Bronchial epithelial cell (primary cell): ENCODE measurements at places on chromosomes 6 and 20. TPM values are rescaled to one million over a fixed set of nuclear protein-coding genes. Genes with fewer than 3 reads are reported as not detected.

GRCh38 chr6:116557893-116558292 lies 4.3 kb downstream of the CALHM4 start:
- DNase-seq: peak; percentile 99

GRCh38 chr20:35893942-35894341 lies 60.4 kb downstream of the SCAND1 start:
- no peak for DNase-seq

- no peak for DNase-seq
Measured at GRCh38 chr20:4369119-4369797, 352.5 kb upstream of the PRND start.

DNA sequence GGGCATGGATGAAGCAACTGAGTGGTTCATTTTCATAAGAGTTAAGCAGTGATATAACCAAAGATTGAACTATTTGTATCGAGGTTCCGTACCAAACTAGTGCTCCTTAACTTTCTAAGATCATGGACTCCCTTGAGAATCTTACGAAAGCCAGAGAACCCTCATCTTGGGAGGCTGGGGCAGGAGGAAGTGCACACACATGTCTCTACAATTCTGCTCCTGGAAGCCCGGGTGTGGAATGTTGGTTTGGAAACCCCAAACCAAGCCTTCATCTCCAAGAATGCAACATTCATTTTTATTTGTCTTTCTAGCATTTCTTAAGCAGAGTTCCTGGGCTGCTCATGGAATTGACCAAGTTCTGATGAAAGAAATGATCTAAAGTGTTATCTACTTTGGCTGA lies 250.5 kb upstream of the PRND start:
- no peak for DNase-seq

- no peak for DNase-seq
Measured at GRCh38 chr6:112113431-112113830, 26.0 kb downstream of the FAM229B start.

DNA sequence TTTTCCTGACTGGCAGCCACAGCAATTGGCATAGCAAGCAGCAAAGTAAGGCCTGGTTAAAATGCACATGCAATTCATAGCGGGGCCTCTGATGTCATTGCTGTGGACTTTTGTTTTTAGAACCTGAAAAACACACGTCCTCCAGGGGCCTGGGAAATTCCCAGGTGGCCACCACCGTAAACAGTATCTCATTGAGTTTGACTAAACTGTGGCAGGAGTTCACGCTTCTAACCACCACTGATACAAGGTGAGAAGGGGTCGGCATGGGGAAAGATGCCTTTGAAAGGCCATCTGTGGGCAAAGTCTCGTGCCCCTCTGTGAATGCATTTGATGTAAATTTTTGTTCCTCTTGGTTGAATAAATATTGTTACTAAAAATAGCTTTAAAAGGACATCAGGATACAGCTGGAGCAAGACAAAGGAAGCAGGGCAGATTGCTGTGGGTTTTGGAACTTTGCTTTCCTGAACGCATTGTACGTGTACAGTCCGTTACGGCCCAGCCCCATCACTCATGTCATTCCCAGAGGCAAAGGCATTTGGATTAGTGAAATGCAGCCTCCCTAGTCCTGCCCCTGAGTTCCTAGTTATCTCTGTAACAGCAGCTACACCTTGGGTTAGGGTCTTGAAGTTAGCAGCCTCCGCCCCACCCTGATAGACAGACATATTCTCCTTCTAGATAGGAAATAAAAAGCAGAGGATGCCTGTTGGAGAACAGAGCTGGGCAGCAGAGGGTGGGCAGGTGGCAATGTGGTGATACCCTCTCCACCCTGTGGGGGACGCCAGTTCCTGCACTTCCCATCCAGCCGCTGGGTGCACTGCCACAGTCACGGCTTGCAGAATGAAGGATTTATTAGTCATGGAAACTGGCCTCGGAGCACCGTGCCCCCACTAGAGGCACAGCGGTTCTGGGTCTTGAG lies 80.3 kb downstream of the ZDHHC14 start:
- no peak for DNase-seq

GRCh38 chr6:142566628-142567396 lies 265.0 kb downstream of the ADGRG6 start:
- DNase-seq: peak; percentile 58

GRCh38 chr6:151551223-151551857 lies 57.5 kb downstream of the CCDC170 start:
- DNase-seq: no peak

DNA sequence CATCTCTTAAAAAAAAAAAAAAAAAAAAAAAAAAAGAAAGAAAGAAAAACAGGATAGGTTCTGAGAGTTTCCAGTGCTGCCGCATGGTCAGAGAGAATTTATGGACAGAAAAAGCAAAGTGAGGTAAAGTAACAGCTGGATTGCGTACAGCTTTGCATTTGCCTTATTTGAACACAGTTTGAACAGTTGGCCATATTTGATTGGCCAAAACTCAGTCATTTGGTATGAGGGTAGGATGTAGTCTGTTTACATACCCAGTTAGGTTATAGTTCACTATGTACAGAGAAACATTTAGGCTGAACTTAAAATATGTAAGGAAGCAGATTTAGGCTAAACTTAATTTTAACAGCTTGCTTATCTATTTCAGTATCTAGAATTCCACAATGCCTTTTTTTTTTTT lies 17.5 kb upstream of the L3MBTL1 start:
- DNase-seq: no peak

DNA sequence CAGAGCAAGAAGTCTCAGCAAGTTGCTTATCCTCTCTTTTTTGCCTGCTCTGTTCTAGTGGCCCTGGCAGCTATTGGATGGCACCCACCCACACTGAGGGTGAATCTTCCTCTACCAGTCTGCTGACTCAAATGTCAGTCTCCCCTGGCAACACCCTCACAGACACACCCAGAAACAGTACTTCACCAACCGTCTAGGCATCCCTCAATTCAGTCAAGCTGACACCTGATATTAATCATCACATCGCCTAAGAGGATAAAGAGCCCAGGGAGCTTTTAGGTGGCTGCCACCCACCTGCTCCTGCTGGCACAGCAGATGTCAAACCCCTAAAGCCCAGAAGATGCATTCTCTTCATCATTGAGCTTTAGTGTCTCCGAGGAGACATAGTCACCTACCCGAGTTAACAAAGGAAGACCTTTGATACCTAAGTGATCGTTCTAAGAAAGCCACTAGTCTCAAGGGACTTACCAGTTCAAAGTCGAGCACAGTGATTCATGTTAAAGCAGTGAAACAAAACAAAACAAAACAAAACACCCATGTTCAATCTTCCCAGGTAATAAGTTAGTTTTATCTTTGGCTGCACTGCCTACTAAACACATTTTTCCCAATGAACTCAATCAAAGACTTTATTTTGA lies 97.7 kb upstream of the KCNQ5 start:
- peak; percentile 58 for DNase-seq

- no peak for DNase-seq
Measured at GRCh38 chr6:112235956-112236355, 18.4 kb downstream of the LAMA4 start.

- no peak for DNase-seq
Measured at GRCh38 chr6:106677282-106677681, 47.9 kb downstream of the QRSL1 start.

DNA sequence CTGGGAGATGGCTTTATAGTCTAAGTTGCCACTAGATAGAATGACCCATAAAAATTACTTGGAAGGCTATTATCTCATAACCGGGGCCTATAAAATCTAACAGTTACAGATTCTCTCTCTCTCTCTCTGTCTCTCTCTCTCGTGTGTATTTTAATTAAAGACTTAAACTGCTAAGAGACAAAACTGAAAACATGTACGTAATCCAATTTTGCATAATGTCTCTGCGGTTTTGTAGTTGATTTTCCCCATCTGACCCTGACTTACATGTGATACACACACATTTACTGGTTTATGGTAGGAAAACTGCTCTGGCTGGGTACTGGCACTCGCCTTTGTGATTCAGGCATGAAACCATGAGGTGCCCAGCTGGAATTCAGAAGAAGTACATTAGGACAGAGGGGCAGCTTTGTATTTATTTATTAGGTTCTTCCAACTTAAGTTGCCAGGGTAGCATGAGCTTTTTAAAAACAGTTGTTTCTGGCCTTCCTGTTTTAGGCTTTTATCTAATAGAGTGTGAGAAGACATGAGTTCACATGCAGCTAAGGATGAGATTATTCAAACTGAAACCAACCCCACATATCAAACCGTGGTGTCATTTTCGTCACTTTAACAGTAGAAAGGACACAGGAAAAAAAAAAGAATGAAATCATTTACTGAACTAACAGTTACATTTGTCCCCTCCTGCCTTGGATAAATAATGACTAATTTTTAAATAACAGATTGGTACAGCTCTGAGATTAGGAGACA lies 182.5 kb downstream of the GMPR start:
- DNase-seq: no peak

DNA sequence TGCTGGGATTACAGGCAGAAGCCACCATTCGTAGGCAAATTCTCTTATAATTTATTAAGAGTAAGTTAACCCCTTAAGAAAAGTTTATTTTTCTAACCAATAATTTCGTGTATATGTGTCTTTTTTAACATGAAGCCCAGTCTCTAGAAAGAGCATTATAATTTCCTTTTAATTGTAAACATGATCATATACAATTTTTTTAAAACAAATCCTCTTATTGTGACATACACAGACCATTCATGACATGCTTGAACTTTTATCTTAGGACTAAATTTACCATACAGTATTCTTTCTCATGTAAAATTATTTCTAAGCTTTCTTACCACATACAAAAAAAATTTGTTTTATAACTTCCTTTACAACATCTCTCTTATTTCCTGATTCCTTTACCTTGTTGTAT lies 6.7 kb downstream of the ACOT13 start:
- DNase-seq: no peak

DNA sequence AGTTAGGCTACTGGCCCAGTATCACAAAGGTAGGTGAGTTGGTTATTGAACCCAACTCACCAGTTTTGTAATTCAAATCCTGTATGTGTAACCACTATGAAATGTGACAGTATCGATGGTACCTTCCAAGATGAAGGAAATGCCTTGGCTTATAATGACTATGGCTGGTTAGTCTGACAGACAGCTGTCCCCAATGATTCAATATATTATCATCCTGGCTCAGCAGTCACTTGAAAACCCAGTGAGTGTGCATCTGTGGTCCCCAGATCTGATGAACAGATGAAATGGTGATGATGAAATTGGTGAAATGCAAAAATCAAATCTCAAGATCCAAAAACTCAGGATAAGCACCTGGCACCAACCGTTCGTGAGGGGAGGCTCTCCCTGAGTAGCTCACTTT lies 54.8 kb downstream of the TNFRSF21 start:
- peak; percentile 26 for DNase-seq

GRCh38 chr20:47355489-47356219 lies 845 bp downstream of the ZMYND8 start:
- no peak for DNase-seq

DNA sequence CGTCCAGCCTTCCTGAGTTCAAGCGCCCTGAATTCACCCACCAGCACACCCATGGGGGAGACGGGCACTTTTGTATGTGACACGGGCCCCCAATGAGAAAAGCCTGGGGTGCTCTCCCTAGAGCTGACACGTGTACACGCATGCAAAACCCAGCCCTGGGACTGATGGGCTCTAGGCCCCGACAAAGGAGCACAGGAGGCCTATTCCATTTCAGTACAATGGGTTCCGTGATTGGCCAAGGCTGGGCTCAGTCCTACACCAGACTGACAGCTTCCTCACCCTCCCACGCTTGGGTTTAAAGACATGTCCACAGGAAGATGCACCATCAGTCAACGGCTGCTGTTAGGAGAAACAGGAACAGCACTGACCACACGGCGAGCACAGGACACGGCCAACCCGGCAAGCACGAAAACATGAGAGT lies 8.8 kb downstream of the ZBTB46 start:
- no peak for DNase-seq

DNA sequence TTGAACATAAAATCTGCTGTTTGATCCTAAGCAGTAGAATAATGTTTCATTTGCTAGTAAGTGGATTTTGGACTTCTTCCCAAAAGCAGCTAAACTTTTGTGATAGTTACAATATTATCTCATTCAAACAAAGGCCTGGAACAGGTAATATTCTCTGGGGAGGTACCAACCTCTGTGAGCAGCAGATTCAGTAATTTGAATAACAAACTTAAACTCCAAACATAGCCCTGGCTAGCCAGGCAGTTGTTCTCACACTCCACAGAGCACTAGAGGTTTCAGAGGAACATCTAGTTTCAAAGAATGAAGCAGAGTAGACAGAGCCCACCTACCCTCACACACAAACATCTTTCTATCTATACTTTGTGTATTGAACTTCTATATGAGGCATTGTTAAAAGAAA lies 40.9 kb downstream of the LGSN start:
- no peak for DNase-seq

DNA sequence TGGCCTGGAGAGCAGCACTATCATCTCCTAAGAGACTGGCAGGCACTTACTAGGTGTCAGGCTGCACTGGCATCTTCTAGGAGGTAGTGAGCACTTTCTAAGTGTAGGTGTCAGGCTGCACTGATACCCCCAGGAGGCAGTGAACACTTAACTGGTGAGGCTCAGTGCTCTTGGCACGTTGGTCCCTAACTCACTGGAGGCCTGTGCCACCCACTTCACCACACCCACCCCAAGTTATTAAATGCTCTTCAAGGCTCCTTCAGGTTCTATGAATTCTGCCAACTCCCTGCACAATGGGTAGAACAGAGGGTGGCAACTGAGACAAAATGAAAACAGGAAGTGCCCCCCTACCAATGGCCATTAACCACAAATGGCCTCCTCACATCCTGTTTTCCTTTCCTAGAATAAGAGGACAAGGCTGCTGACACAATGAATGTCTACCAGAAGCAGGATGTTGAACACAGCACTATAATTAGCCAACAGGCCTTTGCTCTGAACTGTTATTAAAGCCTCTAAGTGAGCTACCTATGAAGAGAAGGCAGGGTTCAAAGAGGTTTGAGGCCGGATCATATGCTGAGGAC lies 29.4 kb downstream of the NCOA5 start:
- no peak for DNase-seq

GRCh38 chr6:82371799-82372546 lies 8.4 kb downstream of the TPBG start:
- peak; percentile 60 for DNase-seq

GRCh38 chr20:59149678-59150504 lies 13.7 kb upstream of the ZNF831 start:
- no peak for DNase-seq

The EBF4 gene
- total RNA-seq: 0.64 and 1.3 TPM in 2 replicates

The ASCC3 gene
- 52.7 and 64.1 TPM in 2 replicates for total RNA-seq

The RBPJL gene
- not detected in 2 replicates for total RNA-seq

The TMEM74B gene
- 0.38 TPM in 1 of 2 replicates, not detected in the other for total RNA-seq

The C6orf163 gene
- total RNA-seq: 1.6 and 3.1 TPM in 2 replicates

The PRRT1 gene
- not detected in 2 replicates for total RNA-seq

The EYA4 gene
- 9.7 and 13.1 TPM in 2 replicates for total RNA-seq

The PPIL6 gene
- total RNA-seq: 8.4 and 9.3 TPM in 2 replicates

The RIPK1 gene
- 12.6 and 17.4 TPM in 2 replicates for total RNA-seq

The KCNK17 gene
- not detected in 2 replicates for total RNA-seq

The TCF19 gene
- 1.1 and 3.1 TPM in 2 replicates for total RNA-seq

The KCNK16 gene
- not detected in 2 replicates for total RNA-seq
